ENCODE measurements at places on chromosomes 2 and 18.

DNA sequence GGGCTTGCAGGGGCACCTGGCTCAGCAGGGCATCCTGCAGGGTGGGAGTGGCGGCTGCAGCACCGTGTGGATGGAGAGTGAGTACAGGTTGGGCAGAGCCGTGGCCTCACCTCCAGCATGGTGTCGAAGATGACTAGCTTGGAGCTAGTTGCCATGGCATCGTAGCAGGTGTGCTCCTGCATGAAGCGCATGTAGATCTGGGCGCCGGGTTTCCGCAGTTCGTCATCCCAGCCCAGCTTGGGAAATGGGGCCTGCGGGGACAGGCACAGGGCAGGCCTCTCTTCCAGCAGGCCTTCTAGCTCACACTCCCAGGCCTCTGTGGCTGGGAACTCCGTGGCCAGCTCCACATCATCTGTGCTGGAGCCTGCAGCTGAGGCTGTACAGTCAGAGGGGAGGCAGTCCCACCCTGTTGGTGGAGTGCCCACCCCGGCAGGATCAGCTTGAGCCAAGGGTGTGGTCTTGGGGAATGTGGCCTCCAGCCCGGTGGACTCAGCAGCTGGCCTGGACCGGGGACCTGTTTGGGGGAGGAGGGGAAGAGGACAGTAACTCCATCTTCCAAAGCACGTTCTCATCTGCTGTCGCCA, 1.6 kb downstream of the PRKAG3 start:
- DNase-seq: no peak

DNA sequence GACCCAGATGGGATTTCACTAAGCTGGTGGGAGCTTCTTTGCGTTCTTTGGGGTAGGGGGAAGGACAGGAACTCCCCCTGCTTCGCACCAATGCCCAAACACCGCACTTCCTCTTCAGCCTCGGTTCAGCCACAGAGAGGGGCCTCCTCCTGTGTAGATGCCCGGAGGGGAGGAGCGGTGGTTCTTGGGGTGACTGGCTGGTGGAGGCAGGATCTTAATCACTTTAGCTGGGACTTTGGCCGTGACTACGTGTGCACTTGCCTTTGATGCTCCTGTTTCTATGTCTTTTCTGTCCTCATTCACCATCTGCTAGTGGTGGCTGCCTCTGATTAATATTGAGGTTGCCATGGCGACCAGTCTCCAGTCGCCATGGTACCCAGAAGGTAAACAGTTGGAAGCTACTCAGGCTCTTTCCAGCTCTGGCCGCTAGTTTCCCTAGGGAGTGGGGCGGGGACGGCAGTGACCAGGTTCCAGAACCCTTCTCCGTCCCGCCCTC, 1.9 kb downstream of the CNGA3 start:
- no peak for DNase-seq

- no peak for DNase-seq
Measured at GRCh38 chr18:3703732-3704176, 253.8 kb downstream of the TGIF1 start.

- no peak for DNase-seq
Measured at GRCh38 chr2:158668001-158668765, 126.9 kb upstream of the DAPL1 start.

DNA sequence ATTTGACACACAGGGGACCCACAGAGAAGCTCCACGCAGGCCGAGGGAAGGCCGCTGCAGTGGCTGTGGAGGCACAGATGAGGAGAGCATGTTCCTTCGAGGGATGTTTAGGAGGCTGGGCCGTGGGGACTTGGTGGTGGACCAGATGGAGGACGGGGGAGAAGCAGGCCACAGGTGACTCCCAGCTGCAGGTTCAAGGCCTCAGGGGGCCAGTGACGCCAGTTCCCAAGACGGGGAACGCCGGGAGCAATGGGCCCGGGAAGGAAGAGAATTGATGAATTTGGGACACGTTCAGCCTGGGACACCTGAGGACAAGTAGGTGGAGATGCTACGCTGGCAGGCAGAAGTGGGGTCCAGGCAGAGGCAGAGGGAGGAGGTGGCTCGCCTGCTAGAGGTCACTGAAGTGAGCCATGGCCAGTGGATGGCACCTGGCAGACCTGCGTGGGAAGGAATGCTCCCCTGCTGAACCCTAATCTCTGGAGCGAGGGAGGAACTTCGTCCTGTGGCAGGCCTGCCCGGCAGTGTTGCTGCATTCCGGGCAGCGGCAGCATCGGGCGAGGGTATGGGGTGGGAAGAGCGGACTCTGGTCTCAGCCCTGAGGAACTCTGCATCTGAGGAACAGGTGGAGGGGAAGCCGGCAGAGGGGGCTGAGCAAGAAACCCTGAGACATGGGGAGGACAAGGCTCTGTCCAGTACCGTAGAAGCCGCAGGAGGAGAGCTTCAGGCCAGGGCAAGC, 25.2 kb upstream of the HPCAL1 start:
- DNase-seq: no peak

All from effector CD4-positive, alpha-beta T cell (primary cell).